ENCODE measurements at places on chromosomes 7 and 10. TPM values are rescaled to one million over a fixed set of nuclear protein-coding genes. Genes with fewer than 3 reads are reported as not detected.
A peak's percentile ranks its signal among the peaks of the same experiment; 100 is the strongest.

DNA sequence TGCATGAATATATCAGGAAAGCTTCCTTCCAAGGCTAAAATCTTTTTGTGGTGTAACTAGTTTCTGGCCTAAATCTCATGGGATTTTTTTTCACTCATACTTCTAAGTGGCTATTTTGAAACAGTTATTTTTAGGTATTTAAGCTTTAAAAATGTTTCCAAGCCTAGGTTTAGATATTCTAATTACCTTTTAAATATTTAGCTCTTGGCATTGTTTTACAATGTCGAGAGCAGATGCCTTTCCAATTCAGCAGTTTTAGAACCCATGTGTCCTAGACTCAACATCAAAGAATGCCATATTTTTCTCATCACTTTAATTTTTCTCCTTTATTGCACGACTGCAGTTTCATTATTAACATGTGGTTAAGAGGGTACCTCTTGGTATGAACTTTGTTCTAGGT is 27.1 kb upstream of the STOX1 start:
- no peak for DNase-seq

DNA sequence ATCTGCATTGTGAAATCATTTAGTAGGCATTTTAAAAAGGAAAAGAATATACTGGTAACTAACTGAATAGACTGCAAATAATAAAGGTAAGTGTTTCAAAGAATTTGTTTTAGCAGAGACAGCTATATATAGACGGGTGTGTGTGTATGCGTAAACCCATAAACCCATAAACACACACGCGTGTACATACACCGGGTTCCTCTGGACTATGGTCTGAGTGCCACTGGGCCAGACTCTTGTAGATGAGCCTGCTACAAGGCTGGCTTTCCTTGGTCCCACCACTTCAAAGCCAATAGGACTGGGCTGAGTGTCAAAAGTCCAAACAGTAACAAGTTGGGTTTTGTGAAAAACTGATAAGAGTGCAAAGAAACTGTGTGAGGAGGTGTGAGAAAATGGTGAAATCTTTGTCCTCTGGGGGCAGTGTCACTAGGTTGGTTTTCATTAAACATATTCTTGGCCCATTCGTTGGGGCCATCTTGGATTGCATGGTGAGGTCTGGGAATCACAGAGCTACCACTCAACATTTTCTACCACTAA is 39.8 kb downstream of the GNA12 start:
- DNase-seq: no peak

DNA sequence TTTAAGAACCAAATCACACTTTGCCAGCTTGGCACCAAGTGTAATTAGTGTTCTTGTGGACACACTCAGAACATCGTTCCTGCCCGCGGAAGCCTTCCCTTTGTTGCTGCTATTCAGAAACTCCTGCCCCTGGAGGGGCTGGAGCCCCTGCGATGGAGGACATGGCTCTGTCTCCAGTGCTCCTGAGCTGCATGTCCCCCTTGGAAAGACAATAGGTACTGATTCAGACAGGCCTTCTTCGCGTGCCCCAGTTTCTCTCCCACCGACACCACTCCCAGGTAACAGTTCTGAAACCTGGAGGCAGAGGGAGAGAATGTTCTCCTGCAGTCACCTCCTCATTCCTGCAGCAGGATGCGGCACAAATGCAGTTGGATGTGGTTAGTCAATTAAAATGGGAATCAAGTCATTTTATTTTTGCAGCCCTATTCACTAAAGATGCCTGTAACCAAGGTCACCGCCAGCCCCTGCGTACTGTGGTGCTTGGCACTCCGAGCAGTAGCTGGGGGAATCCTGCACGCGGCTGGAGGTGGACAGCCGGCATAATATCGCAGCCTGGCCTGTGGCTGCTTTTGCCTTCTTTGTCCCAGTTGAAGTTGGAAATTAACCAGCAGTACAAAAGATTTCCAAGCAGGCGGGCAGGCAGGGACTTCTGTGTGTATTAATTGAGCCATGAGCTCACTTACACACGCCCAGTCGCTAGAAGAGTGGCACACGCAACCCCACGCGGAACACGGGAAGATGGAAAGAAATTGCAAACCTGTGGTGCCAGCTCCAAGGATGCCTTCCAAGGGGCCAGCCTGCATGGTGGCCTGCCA is 205.7 kb downstream of the EBF3 start:
- DNase-seq: no peak

- DNase-seq: peak; percentile 27
Observed at GRCh38 chr10:86535132-86535882, 13.7 kb upstream of the WAPL start.

DNA sequence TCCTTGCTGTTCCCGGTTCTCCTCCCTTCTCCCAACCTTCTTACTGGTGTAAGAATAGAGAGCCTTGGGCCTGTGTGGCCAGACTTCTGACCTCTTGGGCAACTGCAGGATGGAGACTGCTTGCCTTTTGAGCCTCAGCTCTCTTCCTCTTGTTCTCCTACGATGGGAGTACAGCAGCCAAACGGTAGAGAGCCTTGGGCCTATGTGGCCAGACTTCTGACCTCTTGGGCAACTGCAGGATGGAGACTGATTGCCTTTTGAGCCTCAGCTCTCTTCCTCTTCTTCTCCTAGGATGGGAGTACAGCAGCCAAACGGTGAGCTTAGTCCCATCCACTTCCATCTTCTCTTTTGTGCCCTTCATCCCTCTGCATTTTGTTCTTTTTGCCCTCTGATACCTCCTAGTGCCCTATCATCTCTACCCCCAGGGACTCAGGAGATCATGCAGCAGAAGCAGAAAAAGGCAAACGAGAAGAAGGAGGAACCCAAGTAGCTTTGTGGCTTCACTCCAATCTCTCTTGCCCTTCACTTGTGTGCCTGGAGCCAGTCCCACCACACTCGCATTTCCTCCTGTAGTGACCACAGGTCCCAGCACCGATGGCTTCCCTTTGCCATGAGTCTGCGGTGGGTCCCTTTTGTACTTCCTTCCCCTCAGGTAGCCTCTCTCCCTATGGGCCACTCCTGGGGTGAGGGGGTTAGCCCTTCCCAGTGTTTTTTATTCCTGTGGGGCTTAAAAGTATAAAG is 15.3 kb downstream of the SLC25A13 start:
- DNase-seq: no peak

Gene NUPR2
- not detected for polyA plus RNA-seq

DNA sequence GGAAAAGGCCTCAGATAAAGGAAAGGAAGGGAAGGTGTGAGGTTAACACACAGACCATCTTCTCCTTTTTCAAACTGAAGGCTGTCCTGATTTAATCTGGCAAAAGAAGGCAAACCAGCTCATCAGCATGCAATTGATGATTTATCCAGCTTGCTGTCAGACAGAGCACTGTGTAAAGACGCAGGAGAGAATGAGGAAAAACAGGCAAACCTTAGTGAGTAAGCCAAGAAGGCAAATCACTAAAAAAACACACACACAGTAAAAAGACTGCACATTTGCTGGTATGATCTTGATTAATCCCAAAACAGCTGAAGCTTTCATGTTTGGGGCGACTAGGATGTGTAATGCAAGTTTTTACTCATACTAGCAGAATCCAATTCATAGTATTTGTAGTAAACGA is 65.8 kb upstream of the SKAP2 start:
- DNase-seq: no peak

All from muscle of arm (tissue), 14 donors.